ENCODE measurements at places on chromosomes 16 and 17. TPM values are rescaled to one million over a fixed set of nuclear protein-coding genes. Genes with fewer than 3 reads are reported as not detected.
A peak's percentile ranks its signal among the peaks of the same experiment; 100 is the strongest.

Gene CLEC18B
- under 0.01 TPM for total RNA-seq

Gene EPOP
- total RNA-seq, result 0.40 TPM

Gene DPEP2
- total RNA-seq, result 8.9 TPM

Gene LITAF
- total RNA-seq, result 1.8 TPM

Gene GP2
- total RNA-seq, result not detected

GRCh38 chr17:27306276-27306835 is 12.4 kb downstream of the WSB1 start:
- no peak for DNase-seq

DNA sequence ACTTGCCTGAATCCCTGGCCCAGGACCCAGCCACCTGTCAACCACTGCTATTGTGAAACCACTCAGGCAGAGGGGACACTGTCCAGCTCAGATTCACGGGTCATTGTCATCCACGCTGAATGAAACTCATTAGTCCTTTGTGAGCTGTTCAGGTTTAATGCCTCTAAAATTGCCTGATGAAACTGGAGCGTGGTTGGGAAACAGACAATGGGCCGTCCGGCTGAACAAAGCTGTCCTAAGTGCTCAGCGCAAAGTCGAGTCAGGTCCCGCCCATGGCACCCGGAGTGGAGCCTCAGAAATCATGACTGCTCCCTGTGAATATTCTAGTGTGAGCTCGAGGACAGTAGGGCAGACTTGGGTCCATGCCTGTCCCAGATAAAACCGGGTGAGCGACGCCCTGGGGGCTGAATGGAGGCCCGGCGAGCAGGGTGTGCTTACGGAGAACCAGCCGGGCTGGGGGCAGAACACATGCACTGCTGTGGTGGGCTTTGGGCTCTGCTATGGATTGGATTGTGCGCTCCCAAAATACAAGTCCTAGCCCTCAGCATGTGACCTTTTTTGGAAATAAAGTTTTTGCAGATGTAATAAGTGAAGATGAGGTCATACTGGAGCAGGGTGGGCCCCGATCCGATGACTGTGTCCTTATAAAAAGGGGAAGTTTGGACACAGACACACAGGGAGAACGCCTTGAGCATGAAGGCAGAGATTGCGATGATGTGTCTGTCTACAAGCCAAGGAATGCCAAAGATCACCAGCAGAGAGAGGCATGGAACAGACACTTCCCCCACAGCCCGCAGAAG is 12.9 kb upstream of the CMIP start:
- no peak for DNase-seq

DNA sequence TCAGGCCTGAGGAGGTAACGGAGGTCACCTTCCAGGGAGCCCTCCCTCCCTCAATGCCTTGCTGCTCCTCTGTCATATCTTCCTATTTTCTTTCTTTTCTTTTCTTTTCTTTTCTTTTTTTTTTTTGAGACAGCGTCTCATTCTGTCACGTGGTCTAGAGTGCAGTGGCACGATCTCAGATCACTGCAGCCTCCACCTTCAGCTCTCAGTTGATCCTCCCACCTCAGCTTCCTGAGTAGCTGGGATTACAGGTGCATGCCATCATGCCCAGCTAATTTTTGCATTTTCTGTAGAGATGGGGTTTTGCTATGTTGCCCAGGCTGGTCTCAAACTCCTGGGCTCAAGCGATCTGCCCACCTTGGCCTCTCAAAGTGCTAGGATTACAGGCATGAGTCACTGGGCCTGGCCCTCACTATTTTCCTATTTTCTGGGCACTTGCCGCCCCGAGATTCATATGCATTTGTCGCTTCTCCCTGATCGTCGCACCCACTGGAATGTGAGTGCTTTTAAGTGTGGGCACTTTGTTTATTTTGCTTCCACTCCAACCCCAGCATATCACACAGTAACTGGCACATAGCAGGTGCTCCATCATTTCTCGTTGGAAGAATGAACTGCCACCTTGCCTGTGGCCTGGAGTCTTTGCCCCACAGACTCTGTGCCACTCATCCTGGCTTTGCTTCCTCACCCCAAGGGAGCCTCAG is 31.7 kb downstream of the CPNE2 start:
- no peak for DNase-seq

- DNase-seq, result no peak
These were observed 15.4 kb downstream of the G6PC3 start for GRCh38 chr17:44085908-44086307.

- DNase-seq, result peak; percentile 66
These were observed 42.4 kb downstream of the RAI1 start for GRCh38 chr17:17723354-17724261.

GRCh38 chr16:9380221-9380620 is 288.8 kb downstream of the HAPSTR1 start:
- no peak for DNase-seq

GRCh38 chr17:61053469-61053868 is 346.2 kb upstream of the TBX2 start:
- no peak for DNase-seq

GRCh38 chr16:81645266-81645694 is 133.8 kb upstream of the PLCG2 start:
- DNase-seq, result peak; percentile 83

DNA sequence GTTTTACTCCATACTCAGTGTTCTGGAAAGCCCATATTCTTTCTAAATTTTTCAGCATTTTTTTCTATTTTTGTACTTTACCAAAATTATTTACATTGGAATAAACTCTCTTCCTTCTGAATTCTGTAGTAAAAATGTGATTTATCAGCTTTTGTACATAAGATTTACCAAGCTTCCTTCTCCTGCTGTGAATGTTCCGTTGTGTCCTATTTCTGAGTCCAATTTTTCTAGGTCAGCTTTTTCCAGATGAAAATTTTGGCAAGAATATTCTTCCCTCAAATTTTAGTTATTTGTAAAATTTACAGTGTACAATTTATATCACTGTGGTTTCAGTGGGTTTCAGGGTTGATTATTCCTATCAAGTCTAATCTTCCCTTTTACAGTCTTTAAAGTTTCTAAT is 27.5 kb downstream of the ASPA start:
- DNase-seq, result no peak

Data from lung microvascular endothelial cell (primary cell).